ENCODE measurements at places on chromosomes 16 and 17.
A peak's percentile ranks its signal among the peaks of the same experiment; 100 is the strongest.

- no peak for DNase-seq
Observed at GRCh38 chr16:27742333-27742732, 192.4 kb downstream of the KATNIP start.

- peak; percentile 43 for DNase-seq
Observed at GRCh38 chr17:73645050-73645871, 1.0 kb upstream of the SDK2 start.

GRCh38 chr17:2885733-2886132 lies 89.5 kb downstream of the RAP1GAP2 start:
- DNase-seq = no peak

GRCh38 chr16:30394592-30395154 lies 547 bp upstream of the ZNF48 start:
- DNase-seq = peak; percentile 69

GRCh38 chr17:1171953-1172352 lies 7.8 kb downstream of the ABR start:
- DNase-seq = no peak

DNA sequence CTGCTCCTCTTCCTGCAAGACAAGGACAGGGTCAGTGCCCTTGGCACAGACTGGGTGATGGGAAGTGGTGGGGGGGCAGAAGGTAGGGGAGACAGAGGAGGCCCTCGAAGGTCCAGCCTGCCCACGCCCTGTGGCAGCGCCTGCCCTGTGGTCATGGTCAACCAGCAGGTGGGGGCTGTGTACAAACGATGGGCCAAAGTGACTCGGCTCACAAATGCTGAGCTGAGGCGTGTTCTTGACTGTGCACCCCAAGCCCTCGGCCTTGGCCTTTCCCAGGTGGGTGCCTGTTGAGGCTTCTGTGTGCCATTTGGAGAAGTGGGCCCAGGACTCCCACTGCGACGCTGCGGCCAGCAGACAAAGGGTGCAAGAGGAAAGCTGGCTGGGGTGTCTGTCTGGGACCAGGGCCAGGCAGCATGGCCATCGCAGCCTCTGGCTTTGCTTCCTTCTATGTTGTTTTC lies 22.6 kb downstream of the MXRA7 start:
- no peak for DNase-seq

- DNase-seq = no peak
Observed at GRCh38 chr17:75909051-75909811, 4.5 kb upstream of the MRPL38 start.

DNA sequence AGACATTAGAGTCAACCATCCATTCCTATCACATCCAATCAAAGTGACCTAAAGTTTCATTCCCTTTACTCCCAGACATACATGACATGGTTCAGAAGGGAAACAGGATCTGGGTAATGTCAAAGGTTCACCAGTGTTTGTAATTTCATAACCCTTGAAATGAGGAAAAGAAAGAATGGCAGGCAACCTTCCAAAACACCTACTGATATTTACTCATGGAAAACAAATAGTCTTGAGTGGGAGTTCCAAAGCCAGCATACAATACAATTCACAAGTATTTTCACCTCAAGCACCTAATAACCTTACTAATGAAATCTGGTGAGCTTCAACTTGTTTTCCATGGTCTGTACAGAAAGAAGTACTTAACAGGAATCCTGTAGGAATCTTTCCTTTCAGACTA lies 72.5 kb upstream of the AXIN2 start:
- DNase-seq = peak; percentile 11

GRCh38 chr17:29049541-29050145 lies 6.7 kb downstream of the PIPOX start:
- DNase-seq = no peak

GRCh38 chr17:44207743-44208142 lies 8.1 kb upstream of the ATXN7L3 start:
- DNase-seq = no peak

GRCh38 chr17:55577687-55578086 lies 66.4 kb upstream of the SMIM36 start:
- DNase-seq = no peak

DNA sequence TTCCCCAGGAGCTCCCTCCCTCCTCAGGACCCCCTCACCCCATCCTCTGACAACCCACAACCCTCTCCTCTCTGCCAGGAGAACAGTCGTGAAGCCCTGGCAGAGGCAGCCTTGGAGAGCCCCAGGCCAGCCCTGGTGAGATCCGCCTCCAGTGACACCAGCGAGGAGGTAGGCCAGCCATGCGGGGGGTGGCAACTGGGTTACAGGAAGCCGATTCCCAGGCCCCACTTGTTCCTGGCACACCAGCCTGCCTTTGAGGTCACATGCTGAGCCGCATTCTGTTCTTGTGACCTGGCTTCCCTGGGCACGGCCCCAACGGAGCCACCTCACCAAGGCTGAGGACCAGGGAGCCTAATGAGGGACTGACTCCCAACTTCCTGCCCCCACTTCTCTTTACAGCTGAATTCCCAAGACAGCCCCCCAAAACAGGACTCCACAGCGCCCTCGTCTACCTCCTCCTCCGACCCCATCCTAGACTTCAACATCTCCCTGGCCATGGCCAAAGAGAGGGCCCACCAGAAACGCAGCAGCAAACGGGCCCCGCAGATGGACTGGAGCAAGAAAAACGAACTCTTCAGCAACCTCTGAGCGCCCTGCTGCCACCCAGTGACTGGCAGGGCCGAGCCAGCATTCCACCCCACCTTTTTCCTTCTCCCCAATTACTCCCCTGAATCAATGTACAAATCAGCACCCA lies 7.9 kb downstream of the NAT9 start:
- no peak for DNase-seq

DNA sequence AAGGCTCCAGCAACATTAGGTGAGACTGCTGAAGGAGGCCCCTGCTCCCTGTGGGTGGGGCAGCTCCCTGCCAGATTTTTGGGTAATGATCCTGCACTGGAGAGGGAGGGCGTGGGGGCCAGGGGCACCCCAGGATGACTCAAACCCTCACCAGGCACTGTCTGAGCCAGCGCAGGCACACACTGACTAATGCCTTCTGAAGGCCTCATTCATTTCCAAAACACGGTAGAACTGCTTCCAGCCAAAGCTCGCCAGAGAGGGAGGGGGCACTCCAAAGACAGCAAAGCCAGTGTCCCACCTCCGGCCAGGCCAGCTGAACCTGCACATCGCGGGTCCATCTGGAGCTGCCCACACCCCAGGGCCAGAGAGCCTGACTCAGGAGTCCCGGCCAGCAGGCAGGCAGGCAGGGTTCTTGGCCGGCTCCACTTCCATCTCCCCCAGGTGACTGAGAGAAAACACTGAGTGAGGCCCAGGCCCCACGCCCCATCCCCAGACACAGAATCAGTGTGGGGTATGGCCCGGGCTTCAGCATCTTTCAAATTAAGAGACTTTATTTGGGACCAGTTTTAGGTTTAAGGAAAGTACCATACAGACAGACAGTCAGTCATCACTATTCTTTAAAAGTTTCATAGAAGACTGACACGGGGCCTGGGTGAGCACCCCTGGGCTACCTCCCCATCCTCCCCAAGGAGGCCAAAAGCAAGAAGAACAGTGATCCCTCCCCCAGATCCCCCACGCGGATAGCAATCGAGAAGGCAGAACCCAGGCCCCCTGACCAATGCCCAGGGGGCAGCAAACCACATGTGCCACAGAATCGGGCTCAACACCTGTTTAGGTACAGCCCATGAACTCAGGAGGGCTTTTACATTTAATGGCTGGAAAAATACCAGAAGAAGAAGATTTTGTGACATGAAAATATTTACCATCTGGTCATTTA lies 2.3 kb downstream of the PIEZO1 start:
- peak; percentile 84 for DNase-seq

- no peak for DNase-seq
Observed at GRCh38 chr16:86033971-86034370, 135.0 kb downstream of the IRF8 start.

DNA sequence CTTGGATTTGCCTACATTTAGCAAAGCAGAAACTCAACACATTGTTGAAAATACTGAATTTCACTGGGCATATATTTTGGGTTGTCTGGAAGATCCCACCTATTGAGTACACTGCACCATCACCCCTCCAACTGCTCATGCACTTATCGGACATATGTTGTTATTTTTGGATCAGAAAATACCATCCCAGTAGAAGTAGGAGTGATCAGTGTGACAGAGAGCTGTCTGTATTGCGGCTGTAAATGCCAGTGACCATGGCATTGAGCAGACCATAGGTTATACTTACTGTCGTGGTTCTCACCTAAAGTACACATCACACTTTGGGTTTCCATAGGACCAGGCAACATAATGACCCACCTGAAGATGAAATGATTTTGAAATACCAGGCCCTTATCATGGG lies 264.7 kb downstream of the CDH13 start:
- DNase-seq = no peak

- peak; percentile 85 for DNase-seq
Observed at GRCh38 chr17:42531455-42532354, 4.3 kb upstream of the NAGLU start.

- DNase-seq = no peak
Observed at GRCh38 chr16:10598157-10598556, 17.8 kb upstream of the EMP2 start.

DNA sequence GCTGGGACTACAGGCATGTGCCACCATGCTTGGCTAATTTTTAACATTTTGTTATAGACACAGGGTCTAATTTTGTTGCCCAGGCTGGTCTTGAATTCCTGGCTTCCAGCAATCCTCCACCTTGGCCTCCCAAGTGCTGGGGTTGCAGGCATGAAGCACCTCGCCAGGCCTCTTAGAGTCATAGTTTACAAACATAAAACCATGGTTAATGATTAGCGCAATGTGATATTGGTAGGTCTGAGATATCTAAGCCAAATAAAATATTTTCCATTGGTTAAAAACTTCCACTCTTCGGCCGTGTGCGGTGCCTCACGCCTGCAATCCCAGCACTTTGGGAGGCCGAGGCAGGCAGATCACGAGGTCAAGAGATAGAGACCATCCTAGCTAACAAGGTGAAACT lies 16.6 kb downstream of the TXNDC11 start:
- no peak for DNase-seq

DNA sequence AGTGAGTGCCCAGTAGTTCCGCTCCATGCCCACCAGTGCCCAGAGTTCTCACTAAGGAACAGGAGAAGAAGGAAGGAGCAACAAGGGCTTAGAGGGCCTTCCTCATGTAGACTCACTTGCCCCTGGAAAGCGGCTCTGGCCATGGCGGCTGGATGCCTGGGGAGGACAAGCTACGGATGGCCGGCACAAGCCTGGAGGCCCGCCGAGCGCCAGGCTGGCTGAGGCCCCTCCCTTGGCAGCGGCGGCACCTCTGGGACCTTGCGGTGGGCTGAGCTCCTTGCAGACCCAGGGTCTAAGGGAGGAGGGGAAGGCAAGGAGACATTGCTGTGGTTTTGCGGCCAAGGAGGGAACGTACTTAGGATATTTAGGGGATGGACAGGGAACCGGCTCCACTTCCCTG lies 160.1 kb downstream of the SALL1 start:
- DNase-seq = no peak

GRCh38 chr17:9181640-9182039 lies 160.3 kb downstream of the NTN1 start:
- DNase-seq = no peak

DNA sequence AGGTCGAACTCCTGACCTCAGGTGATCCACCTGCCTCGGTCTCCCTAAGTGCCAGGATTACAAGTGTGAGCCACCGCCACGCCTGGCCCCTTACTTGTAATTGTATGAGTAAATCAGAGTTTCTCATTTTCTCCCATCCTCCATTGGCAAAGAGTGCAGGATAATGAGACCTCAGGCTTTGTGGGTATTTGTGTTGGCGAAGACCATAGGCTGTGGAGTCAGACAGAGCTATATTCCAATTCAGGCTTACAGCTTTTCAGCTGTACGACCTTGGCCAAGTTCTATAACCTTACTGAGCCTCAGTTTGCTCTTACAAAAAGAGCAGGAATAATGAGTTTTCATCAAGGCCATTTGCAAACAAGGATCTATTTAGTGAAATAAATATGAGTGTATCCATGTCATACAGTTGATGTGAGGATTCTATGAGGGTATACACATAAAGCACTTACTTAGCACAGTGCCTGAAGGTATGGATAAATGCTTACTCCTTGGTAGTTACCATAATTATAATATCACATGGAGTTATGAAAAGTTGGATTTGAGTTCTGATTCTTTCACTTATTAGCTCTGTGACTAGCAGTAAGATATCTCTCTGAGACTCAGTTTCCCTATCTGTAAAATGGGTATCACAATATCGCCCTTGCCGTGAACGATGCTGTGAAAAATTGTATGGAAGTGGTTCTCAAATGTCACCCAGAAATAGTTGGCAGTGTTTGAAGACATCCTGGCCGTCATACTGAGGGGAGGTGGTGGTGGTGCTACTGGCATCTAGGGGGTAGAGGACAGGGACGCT lies 25.6 kb upstream of the CPPED1 start:
- no peak for DNase-seq

DNA sequence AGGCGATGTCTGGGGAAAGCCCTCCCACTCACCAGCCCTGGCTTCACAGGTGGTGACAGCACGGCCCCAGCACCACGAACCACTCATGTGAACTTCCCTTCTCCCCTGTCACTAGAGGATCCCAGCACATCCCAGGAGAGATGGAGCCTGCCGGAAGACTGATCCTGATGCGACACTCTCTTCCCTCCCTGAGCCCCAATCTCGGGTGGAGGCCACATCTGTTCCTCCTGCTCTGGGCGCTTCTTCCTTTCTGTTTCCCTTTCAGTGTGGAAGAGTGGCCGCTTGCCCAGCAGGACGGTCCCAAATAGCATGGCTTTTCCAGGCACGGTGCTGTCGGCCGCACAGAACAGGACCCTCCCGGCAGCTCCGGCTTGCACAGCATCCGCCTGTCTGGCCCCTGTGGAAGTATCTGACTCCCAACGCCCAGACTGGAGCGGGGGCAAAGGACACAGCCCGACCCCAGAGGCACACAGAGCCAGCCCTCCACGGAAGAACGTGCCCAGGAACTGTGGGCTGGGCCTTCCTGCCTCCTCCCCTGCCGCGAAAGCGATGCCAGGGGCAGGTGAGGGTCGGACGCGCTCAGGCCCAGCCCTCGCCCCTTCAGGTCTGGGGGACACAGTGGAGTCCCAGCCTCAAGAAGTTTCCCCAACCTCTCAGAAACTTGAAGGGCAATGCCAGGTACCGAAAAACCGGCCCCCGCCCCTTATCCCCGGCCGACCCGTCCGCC lies 37.6 kb downstream of the CBFA2T3 start:
- DNase-seq = peak; percentile 32

GRCh38 chr16:73068541-73069401 lies 20.8 kb upstream of the ZFHX3 start:
- peak; percentile 81 for DNase-seq

- DNase-seq = no peak
Observed at GRCh38 chr17:80631142-80632045, 86.8 kb downstream of the RPTOR start.

DNA sequence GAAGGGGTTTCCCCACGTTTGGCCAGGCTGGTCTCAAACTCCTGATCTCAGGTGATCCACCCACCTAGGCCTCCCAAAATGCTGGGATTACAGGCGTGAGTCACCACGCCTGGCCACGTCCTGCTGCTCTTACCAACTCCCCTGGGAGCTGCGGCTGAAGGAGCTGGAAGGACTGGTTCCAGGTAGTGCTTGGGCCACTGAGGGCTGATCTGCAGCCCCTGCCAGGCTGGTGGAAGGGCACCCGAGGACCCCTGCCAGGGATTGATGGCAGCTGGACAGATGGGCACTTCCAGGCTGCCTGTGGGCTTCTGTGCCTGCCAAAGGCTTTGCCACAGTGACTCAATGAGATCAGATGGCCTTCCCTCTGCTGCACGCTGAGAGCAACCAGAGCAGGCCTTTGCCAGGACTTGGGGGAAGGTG lies 2.3 kb downstream of the OXLD1 start:
- DNase-seq = no peak

GRCh38 chr16:57087003-57087402 lies 5.4 kb upstream of the CPNE2 start:
- no peak for DNase-seq

Data from adipocyte (in vitro differentiated cells).